ENCODE measurements at places on chromosomes 1 and 21.

GRCh38 chr1:174872615-174873058 lies 127.1 kb upstream of the CACYBP start:
- no peak for DNase-seq

GRCh38 chr1:17306921-17307320 lies 1.1 kb upstream of the PADI4 start:
- no peak for DNase-seq

DNA sequence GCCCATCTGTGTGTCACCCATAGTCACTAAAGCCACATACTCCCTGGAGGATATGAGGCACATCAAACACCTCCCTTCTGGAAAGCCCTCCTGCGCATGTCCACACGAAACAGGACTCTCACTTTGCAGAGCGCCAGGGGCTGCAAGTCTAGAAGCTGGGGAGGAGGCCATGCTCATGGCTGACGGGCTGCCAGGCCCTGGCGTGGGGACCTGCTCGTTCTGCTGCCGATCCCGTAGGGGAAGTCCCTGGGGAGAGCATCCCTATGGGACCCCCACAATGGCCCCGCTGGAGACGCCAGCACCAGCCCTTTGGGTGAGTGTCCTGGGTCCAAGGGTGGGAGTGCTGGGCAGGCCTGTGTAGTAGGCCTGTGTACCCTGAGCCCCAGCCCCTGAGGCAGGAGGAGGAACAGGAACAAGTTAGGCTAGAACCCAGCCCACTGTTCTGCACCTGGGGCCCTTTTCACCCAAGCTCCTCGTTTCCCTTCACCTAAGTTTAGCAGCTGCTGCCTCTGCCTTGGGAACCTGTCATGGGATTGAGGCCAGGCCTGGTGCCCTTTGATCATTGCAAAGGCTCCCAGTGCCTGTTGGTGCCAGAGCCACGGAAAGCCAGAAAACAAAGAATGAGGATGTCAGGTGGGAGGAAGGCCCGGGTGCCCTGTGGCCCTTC lies 9.9 kb downstream of the FAM3B start:
- DNase-seq, result no peak

DNA sequence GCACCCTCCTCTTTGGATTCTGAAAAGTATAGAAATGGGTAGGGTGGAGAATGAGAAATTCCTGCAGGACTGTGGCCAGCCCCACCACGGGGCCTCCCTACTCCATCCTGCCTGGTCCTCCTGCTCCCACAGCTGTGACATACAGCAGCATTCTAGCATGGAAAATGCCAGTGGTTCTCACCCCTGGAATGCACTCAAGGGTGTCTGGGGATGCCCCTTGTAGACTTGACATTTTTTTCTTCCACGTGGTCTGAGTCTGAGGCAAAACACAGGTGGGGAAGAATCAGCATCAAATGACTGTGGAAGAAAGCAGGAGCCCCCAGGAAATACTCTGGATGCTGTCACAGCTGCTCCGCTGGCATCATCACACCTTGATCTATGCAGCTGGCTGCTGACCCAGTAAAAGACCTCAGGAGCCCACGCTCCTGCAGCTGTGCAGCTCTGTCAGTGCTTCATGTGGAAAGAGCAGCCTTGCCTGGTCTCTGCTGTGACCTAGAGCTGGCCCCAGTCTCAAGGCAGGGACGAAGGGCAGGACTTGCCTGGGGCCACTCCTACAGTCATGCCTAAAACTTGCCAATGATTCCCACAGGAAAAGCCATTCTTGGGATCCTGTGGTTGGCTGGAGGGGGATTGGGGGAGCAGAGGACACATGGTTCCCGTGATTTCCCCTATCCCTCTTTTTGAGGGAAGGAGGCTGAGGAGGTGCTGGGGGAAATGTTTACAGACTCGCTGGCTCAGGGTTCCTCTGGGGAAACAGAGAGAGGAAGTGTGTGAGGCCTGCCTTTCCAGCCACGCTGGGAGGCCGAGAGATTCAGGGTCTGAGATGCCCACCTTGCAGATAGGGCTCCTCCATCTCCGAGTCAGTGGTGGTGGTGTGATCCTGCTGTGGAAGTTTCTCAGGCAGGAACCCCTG lies 10.8 kb upstream of the A3GALT2 start:
- DNase-seq, result peak; percentile 36
